ENCODE measurements at places on chromosomes 1 and 21.

DNA sequence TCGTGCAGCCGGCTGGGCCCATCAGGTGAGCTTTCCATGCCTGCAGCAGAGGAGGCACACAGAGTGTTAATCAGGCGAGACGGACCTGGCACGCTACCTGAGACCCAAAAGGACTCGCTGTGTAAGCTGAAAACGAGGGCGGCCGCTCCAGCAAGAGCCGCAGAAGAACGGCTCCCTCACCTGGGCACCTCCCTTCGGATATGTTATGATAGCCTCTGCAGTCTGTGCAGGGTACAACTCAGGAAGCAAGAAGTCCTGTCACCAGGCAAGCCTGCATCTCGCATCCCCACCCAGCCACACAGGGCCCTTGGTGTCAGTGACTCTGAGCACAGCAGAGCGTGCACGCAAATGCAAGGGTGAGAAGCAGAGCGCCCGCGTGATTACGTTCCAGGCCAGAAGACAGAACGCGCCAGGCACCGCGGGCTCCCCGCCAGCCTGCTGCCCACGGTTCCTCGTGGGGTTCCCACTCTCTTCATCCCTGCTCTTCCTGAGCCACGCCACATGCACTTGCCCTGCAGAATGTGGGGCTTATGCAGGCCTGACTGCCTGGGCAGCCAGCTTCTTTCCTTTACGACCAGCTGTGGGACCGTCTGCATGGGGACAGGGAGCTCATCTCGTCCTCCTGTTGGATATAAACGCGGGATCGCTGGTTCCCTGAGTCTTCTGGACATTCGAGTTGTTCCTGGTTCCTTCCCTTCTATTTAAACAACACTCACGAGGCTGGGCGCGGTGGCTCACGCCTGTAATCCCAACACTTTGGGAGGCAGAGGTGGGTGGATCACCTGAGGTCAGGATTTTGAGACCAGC lies 20.2 kb upstream of the LRRC47 start:
- no peak for DNase-seq

DNA sequence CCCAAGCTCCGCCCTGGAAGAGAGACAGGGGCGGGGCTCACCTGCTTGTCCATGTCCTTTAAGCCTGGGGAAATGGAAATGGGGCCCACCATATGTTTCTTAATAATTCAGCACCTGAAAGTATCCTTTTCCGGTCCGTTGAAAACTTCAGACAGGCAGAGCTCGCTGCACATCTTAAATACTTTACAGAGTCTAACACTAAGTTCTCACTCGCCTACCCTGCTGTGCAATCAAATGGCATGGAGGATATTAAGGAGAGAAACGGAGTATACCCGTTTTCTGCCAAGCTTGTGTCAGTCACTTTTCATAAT lies 467 bp upstream of the CC2D1B start:
- no peak for DNase-seq

DNA sequence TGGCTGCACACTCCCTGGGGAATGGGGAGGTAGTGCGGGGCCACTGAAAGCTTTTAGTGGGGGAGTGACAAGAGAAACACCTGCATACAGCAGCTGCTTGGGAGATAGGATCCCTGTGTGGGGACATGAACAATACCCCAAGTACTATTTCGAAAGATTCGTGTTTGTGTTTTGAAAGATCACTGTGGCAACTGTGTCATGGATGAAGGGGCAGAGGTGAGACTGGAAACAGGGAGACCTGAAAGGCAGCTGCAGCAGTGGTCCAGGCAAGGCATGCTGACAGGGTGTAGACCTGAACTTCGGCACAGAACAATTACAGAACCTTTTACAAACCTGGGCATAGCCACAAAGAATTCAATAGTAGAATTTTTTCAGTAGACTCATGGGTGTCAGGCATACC lies 32.9 kb downstream of the TENT5C start:
- DNase-seq = no peak

- DNase-seq = no peak
Measured at GRCh38 chr1:86466109-86466844, 2.5 kb upstream of the CLCA1 start.

DNA sequence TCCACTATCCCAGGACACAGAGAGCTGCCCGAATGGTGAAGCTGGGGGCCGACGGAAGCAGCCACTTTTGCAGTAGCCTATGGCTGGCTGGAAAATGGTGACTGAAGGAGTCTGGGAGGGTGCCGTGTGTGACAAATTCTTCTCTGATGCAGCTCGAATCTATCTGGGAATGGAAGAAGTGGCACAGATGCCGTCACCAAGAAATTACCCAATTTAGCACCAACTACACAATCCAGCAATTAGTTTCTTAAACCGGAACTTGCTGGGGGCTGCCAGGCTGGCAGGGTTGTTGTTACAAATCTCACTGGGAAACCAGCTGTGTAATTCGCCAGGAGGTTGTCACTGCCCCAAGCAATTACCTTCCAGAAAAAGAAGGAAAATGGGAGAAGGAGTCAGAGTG lies 18.0 kb downstream of the DLGAP3 start:
- DNase-seq = no peak

- DNase-seq = no peak
Measured at GRCh38 chr1:53899206-53899628, 5.2 kb downstream of the DIO1 start.

DNA sequence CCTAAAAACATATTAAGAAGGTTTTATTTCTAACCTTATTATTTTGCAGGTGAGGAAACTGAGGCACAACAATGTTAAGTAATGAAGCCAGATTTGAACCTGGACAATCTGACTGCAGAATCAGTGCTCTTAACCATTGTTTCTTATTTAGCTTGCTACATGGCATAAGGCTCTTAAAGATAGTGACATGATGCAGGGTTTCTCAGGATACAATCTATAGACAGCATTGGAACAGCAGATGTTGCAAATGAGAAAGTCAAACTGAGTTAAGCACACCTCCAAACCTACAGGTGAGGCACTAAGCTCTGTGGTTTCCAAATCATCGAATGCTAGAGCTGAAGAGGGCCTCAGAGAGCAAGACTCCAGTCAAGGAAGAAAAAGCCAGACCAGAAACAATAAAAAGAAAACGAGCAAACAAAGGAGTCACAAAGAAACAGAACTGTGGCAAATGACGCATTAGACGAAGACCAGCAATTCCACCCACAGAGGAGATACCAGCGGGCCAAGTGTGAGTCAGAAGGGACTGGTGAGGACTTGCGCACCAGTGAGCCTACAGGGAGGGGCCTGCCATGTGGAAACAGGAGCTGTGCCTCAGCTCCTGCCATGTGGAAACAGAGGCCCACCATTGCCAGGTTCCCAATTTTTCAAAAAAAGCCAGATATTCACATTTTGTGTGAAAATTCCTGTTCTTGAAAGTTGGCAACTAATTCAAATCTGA lies 14.4 kb downstream of the CD58 start:
- peak; percentile 89 for DNase-seq

DNA sequence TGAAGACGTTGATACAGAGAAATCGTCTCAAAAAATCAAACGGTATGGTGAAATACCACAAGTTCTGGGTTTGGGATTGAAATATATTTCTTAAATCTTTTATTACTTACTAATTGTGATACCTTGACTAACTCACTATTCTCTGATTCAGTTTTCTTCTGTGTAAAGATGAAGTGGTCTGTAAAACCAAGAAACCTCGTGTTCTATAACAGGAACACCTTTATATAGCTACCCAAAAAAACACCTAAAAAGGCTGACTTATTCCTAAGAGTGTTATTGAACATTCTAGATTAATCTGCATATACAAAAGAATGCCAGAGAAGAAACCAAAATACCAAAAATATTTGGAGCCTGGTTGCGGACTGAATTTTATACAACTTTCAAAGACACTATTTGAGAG lies 721 bp downstream of the LRRIQ3 start:
- no peak for DNase-seq

DNA sequence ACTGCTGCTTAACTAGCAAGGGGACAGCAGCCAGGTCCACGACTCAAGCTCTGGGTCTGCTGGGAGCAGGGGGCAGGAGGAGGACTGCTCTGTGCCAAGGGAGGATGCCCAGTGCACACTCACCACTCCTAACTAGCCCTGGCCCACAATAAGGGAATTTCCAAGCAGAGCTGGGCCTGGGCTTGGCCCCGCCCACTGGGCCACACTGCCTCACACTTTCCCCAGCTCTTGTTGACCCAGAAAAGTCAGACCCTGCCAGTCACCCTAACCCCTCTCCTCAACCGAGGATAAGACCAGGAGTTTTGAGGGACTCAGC lies 18.7 kb downstream of the SLC9A1 start:
- DNase-seq = no peak

DNA sequence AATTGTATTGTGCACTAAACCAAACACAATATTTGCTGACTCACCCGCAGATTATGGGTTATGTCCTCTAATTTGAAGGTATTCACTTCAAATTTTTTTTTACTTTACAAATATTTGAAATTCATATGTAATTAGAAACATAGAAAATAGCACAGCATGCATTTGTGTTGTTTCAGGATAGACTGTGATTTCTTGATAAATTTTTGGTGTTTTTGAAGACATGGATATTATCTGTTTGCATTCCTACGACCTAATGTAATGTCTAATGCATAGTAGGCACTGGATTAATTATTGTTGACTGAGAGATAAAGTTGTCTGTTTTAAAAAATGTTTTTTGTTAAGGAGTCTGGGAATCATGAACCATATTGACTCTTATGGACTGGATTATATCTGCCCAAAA lies 850.2 kb downstream of the BRINP3 start:
- DNase-seq = no peak

All from islet precursor cell (in vitro differentiated cells).